Upper lobe of left lung (tissue), 6 donors: ENCODE measurements at places on chromosomes 13 and 19. TPM values are rescaled to one million over a fixed set of nuclear protein-coding genes. Genes with fewer than 3 reads are reported as not detected.

The ZNF534 gene
- total RNA-seq, result not detected

The RHPN2 gene
- total RNA-seq, result 5.6 TPM

The SLC6A16 gene
- total RNA-seq, result 1.5 TPM

- no peak overlapping the region for H3K4me3 ChIP-seq
- no peaks in the 10 kb centered on the region for H3K27me3 ChIP-seq
- no peaks in the 10 kb centered on the region for H3K4me1 ChIP-seq
Measured at GRCh38 chr13:45873491-45874325, 22.2 kb upstream of the SIAH3 start.

GRCh38 chr13:100128838-100129237 lies 39.9 kb downstream of the PCCA start:
- no peak for DNase-seq
- no peaks in the 10 kb centered on the region for H3K27me3 ChIP-seq
- H3K27ac ChIP-seq, result no peak overlapping the region
- no peaks in the 10 kb centered on the region for H3K36me3 ChIP-seq

DNA sequence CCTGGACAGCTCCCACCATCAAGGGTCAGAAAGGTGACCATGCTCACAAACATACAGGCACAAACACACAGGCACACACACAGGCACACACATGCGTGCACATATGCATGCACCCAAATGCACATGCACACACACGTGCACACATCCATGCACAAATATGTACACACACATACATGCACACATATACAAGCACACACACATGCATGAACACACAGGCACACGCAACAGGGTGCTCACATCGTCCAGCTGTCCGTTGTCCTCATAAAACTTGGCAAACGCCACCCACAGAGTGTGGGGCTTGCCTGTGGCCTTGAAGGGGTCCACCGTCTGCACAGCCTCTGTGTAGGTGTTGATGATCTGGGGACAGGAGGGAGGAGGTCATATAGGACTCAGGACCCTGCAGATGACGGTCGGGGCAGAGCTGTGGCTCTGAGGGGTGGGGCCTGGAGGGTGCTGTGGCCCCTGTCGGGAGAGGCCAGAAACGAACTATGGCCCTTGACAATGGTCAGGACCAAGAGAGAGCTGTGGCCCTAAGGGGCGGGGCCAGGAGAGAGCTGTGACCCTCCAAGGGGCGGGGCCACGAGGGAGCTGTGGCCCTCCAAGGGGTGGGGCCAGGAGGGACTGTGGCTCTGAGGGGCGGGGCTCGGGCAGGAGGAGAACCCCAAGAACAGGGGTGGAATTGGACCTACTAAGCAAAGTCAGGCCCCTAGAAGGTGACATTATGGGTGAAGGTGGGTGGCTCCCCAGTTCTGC lies 6.2 kb downstream of the XAB2 start:
- H3K4me3 ChIP-seq, result no peak overlapping the region
- H3K36me3 ChIP-seq, result peaks cover 69% of the 10 kb centered on the region
- H3K27me3 ChIP-seq, result no peaks in the 10 kb centered on the region
- H3K4me1 ChIP-seq, result peaks cover 29% of the 10 kb centered on the region

DNA sequence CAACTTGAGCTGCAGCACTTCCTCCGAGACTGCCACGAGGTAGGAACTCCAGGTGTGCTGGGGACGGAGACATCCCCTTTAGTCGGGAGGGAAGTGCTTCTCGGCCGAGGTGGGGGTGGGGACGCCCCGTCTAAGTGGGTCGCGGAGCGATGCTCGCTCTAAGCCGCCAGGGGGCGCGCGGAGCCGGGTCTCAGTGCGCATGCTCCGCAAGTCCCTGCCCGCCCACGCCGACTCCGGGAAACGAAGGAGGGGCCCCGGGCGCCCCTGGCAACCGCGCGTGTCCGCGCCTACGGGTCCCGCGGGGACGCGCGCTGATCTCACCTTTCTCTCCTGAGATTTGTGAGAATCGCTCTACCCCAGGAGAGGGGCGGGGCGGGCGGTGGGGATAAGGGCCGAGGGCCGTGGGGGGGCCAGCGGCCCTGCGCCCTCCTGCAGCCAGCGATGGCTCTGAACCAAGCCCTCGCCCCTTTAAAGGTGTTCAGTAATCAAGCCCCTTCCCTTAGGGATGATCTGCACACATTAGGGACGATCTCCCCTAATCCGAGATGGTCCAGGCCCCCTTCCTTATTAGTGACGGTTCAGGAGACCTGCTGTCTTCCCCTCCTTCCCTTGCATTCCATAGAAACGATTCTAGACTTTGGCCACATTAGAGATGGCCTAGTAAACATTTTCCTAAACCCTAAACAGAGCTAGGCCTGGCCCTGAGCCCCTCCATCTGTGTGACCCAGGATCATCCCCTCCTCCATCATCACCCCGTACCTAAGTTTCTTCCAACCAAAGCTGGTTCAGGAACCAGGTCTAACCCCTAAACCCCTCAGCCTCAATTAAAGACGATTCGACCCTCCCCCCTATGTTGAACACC lies 47.3 kb upstream of the SHKBP1 start:
- no peak overlapping the region for H3K27ac ChIP-seq
- H3K36me3 ChIP-seq, result no peaks in the 10 kb centered on the region
- H3K4me3 ChIP-seq, result peak overlapping the region; percentile 45
- peaks cover 9% of the 10 kb centered on the region for H3K4me1 ChIP-seq

DNA sequence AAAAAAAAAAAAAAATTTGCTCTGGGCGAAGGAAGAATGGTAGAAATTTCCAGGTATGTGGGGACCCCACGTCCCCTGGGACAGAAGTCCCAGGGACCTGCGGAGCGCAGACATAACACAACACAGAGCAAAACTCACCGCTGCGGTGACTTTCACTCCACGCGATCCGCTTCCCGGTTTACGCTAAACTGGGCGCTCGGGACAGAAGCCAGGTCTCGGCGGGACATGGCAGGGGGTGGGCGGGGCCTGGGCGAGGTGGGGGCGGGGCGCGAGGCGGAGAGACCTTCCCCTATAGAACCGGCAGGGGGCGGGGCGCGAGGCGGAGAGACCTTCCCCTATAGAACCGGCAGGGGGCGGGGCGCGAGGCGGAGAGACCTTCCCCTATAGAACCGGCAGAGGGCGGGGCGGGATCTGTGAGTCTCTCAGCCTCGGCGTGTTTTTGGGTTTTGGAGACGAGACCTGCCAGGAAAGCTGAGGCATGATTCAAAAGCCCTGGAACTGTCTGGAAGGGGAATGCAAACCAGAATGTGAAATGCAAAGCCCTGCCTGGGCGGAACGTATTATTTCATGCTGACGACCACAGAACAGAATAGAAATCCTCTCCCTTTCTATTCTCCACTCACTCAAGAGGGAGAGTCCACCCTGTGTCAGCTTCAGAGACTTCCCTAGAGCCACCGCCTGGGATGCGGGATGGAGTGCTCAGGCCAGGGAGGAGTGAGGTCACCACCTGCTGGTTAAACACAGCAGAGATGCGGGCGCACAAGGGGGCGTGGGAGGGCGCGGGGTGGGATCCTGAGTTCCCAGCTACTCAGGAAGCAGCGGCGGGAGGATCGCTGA lies 20.2 kb upstream of the ERVV-1 start:
- peaks cover 22% of the 10 kb centered on the region for H3K4me1 ChIP-seq
- peak; percentile 94 for DNase-seq
- H3K27ac ChIP-seq, result peak overlapping the region; percentile 71
- H3K36me3 ChIP-seq, result no peaks in the 10 kb centered on the region
- H3K4me3 ChIP-seq, result peak overlapping the region; percentile 43
